ENCODE measurements at places on chromosomes 2 and 18.

- no peak for DNase-seq
Observed at GRCh38 chr18:34352385-34353163, 127.9 kb upstream of the NOL4 start.

DNA sequence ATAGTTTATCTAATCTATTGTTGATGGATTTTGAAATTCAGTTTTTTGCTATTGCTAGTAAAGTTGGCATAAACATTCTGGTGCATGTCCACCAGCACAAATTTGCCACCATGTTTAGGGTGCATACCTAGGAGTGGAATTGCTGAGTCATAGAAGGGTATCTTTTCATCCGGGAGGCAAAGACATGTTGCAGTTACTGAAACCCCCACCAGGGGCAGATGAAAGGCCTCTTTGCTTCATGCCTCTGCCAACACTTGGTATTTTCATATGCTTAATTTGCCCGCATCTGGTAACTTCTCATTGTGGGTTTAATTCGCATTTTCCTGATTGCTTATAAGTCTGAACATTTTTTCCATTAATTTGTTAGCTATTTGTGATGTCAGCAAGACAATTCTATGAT is 8.2 kb downstream of the DCC start:
- no peak for DNase-seq

DNA sequence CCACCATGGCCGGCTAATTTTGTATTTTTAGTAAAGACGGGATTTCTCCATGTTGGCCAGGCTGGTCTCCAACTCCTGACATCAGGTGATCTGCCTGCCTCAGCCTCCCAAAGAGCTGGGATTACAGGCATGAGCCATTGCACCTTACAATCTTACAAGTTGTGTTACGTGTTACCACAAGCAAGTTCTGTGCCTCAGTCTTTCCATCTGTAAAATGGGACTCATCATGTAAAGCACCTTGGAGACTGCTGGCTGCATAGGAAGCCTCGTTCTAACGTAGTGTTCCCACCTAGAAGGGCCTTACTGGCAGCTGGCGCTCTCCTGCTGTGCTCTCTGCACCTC is 10.0 kb downstream of the DNAJB2 start:
- DNase-seq: no peak

DNA sequence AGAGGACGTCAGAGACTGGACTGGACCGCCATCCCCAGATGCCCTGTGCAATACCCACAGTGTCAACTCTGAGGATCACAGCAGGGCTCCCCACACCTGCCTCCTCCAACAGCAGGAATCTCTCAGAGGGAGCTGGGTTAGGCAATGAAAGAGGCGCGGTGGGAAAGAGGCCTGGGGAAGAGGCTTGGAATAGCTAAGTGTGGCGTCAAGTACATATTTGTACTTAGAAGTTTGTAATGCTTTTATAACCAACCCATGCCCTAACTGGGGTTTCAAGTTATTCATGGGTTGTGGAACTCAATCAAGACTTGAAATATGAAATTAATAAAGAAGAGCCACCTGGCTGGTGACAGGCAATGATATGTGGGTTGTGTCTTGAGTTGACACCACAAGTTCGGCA is 28.7 kb downstream of the CYP26B1 start:
- no peak for DNase-seq

- no peak for DNase-seq
Observed at GRCh38 chr2:237378650-237379049, 35.3 kb downstream of the COL6A3 start.

DNA sequence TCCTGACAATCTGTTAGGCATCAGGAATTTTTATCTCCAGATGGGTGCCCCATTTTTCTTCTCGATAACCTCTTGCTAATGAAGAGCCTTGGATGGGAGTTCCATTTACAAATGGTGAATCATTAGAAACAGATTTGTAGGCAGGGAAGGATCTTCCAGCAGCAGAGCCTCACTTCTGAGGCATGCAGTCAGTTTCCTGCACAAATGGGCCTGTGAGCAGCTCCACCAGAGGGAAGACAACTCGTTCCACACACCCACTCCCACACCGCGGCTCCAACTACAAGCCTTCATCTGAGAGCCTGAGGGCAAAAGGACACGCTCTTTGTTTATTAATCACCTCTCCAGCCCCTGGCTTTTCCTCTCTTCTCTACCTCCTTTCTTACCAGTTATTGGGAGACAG is 108.5 kb downstream of the CTAGE1 start:
- no peak for DNase-seq

DNA sequence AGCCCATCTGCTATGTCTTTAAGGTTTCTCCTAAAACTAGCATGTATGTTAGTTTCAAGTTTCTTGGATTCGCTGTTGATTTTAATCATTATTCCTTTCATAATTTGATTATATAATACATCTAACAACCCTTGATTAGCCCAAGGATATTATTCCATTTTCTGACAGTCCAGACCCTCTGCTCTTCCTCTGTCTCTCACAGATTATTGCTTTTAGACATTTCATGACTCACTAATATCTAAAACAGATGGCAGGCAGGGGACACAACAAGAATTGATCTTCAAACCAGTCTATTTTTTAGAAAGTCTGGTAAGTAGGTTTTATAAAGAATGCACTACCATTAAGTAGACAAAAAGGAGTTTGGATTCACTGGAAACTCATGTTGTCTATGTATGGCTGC is 162.2 kb downstream of the ANKRD44 start:
- DNase-seq: no peak

GRCh38 chr18:27665264-27665799 is 480.2 kb upstream of the CHST9 start:
- no peak for DNase-seq

GRCh38 chr2:149082735-149083134 is 44.2 kb downstream of the LYPD6B start:
- DNase-seq: no peak

GRCh38 chr2:201971531-201972228 is 62.0 kb upstream of the FZD7 start:
- DNase-seq: no peak

DNA sequence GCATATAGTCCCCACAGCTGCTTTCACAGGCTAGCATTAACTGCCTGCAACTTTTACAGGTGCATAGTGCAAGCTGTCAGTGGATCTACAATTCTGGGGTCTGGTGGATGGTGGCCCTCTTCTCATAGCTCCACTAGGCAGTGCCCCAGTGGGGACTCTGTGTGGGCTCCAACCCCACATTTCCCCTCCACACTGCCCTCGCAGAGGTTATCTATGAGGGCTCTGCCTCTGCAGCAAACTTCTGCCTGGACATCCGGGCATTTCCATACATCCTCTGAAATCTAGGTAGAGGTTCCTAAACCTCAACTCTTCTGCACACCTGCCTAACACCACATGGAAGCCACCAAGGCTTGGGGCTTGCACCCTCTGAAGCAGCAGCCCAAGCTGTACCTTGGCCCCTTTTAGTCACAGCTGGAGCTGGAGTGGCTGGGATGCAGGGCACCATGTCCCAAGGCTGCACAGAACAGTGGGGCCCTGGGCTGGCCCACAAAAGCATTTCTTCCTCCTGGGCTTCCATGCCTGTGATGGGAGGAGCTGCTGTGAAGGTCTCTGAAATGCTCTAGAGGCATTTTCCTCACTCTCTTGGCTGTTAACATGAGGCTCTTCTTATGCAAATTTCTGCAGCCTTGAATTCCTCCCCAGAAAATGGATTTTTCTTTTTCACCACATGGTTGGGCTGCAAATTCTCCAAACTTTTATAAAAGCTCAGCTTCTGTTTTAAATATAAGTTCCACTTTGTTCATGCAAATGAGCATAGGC is 59.3 kb downstream of the KDM3A start:
- no peak for DNase-seq

DNA sequence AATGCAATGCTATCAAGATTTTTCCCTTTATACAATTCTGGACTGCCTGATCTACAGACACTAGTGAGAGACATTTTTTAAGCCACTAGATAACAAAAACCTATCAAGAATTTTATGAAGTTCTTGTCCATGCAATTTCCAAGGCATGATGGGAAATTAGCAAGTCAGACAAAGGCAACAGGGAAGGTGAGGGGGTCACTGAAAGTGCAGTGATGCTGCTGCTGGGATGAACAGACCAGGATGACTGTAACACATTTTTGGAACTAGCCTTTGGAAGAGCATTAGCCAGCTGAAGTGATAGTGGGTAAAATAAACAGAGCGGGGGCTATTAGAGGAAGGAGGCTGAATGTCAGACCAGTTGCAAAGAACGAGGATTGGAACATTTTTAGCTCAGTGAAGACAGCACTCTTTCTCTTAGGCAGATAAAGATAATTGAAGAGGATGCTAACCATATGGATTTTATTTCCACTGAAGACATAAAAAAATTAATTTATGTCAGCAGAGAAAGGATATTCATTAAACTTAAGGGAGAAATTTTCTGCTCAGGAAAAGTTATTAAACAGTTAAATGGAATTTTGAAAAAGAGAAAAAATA is 17.9 kb downstream of the NRXN1 start:
- DNase-seq: no peak

DNA sequence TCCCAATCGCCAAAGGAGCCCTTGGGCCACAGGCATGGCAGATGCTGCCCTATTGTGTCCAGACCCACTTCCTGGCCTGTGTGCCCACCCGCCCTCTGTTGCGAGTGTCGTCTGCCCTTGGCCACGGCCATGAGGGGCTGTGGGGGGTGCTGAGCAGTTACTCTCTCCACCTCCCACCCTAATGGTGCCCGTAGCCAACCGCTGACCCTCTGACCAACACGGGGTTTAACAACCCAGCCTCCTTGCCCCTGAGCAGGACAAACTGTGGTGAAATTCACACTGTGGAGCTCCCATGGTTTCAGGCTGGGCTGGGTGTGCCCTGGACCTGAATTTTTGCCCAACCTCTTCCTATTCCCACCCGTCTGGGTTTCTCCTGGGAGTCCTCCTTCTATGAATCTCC is 145.7 kb upstream of the HDAC4 start:
- no peak for DNase-seq
